Left renal cortex interstitium (tissue), 4 donors: ENCODE measurements at places on chromosomes 1 and 21.

DNA sequence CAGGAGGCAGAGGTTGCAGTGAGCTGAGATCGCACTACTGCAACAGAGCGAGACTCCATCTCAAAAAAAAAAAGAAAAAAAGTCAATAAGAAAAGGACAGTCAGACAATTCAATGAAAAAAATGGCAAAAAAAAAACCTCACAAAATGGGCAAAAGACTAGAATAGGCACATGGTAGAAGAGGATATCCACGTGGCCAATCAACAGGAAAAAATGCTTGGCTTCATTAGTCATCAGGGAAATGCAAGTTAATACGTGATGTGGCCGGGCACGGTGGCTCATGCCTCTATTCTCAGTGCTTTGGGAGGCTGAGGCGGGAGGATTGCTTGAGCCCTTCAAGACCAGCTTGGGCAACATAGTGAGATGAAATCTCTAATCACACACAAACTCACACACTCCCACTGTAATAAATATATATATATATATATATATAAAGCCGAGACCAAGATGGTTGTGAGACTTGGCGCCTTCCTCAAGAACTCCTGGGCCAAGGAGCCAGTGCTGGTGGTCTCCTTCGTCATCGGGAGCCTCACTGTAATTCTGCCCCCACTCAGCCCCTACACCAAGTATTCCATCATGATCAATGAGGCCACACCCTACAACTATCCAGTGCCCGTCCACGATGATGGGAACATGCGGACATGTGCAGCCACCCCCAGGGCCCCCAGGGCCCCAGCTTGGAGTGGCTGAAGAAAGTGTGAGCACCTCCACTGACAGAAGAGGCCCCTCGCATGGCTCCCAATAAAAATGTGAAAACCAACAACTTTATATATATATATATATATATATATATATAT, 22.9 kb upstream of the LEFTY2 start:
- no peak for DNase-seq

- no peak for DNase-seq
Observed at GRCh38 chr1:9331558-9332346, 39.1 kb downstream of the SPSB1 start.

- no peak for DNase-seq
Observed at GRCh38 chr1:90809996-90810395, 92.9 kb upstream of the BARHL2 start.

DNA sequence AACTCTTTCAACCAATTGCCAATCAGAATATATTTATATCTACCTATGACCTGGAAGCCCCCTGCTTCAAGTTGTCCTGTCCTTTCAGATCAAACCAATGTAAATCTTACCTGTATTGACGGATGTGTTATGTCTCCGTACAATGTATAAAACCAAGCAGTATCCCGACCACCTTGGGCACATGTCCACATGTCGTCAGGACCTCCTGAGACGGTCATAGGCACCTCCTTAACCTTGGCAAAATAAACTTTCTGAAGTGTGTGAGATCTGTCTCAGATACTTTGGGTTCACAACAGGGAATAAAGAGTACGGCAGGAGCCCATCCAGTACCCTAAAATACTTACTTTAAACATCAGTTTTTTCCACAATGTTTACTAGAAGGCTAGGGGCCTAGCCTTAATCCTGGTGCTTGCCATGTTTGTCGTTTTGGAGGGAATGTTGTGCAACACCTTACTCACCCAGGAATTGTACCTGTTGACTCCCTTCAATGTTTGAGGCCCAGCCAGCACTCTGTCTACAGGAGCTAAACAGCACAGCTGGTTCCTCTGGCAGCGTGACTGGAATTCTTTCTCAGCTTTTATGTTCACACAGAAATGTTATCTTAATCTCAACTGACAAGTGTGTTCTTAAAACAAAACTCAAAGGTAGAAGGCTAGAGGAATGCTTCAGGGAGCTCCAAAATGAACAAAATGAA, 90.8 kb upstream of the USP25 start:
- DNase-seq = no peak
